Kidney (tissue), 22 donors: ENCODE measurements at places on chromosomes 5 and 9. TPM values are rescaled to one million over a fixed set of nuclear protein-coding genes. Genes with fewer than 3 reads are reported as not detected.

DNA sequence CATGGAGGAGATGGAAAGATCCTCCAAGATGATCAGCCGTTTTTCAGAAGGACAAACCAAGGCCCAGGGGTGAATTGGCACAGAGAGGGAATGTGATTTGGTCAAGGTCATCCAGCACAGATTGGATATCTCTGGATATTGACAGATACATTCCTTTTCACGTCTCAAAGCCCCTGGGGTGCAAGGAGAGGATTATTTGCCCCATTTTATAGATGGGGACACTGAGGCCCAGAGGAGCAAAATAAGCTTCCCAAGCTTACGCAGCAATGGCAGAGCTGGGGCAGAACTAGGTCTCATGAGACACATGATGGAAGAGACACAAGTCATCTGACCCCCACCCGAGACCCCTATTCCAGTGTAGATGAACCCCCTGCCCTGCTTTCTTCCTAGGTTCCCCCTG, 895 bp upstream of the PDGFRB start:
- H3K4me1 ChIP-seq, result peaks cover 12% of the 10 kb centered on the region
- DNase-seq, result no peak
- peak overlapping the region; percentile 65 for H3K4me3 ChIP-seq
- H3K27ac ChIP-seq, result peak overlapping the region; percentile 54
- no peaks in the 10 kb centered on the region for H3K27me3 ChIP-seq

DNA sequence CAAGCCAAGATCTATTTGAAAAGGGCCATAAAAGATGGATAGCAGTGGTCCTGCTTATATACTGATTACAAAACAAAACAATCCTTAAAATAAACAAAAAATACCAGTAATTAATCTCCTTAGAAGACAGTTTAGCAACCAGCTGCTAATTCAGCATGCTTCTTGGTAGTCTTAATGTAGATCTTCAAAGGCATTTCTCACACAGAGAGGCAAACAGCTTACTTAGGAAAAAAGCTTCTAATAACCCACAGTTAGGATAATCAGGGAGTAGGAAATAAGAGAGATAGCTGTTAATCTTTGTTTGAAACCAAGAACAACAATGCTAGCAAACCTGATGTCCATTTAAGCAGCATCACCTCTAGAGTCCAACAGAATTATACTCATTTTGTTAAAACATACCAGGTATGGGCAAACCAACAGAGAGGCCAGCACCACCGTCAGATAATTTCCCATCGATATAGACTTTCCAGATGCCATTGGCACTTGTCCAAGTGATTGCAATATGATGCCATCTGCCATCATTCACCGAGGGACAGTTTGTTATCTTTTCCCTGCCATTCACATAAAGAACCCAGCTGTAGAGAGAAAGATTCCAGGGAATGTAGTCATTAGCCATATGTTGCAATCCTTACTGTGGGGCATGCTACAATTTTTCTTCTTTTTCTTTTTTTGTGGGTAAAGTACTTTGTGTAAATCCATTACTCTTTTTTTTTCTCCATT, 105.6 kb upstream of the TXNDC8 start:
- H3K27me3 ChIP-seq, result no peaks in the 10 kb centered on the region
- no peak overlapping the region for H3K4me3 ChIP-seq
- DNase-seq, result no peak

- DNase-seq, result no peak
- no peaks in the 10 kb centered on the region for H3K36me3 ChIP-seq
- no peaks in the 10 kb centered on the region for H3K27me3 ChIP-seq
- no peak overlapping the region for H3K4me3 ChIP-seq
These were observed 371.8 kb upstream of the PTGER4 start for GRCh38 chr5:40307920-40308319.

DNA sequence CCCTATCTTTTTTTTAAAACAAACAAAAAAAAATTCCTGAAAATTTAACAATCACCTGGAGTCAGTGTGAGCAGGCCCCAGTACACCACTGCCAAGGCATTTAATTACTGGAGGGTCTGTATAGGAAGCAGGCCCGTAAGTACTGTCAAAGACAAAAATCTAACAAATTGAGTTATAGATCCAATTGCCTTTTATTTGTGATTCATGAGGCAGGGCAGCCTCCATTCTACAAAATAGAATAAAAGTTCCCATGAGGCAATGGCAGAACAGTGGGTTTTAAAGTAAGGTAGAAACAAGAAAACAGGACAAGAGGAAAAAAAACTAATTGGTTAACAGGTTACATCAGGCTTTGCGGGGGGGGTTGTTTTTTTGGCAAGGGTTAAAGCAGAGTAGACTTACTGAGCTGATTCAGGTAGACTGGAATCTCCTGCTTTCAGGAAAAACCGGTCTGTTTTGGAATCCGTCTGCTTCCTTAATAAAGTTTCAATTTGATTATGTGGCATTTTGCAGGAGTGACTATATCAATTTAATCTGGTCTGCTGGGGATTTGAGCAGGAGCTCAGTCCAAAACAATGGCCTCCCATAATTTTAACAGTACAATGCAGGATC, 48.9 kb downstream of the AUH start:
- no peak overlapping the region for H3K4me3 ChIP-seq
- no peaks in the 10 kb centered on the region for H3K36me3 ChIP-seq
- H3K4me1 ChIP-seq, result no peaks in the 10 kb centered on the region
- no peak overlapping the region for H3K27ac ChIP-seq
- H3K27me3 ChIP-seq, result no peaks in the 10 kb centered on the region

- no peaks in the 10 kb centered on the region for H3K27me3 ChIP-seq
- DNase-seq, result no peak
- H3K4me3 ChIP-seq, result no peak overlapping the region
- H3K4me1 ChIP-seq, result peaks cover 4% of the 10 kb centered on the region
- no peak overlapping the region for H3K27ac ChIP-seq
- H3K36me3 ChIP-seq, result peaks cover 2% of the 10 kb centered on the region
These were observed 11.9 kb downstream of the UHRF2 start for GRCh38 chr9:6424940-6425339.

- no peak overlapping the region for H3K4me3 ChIP-seq
- no peaks in the 10 kb centered on the region for H3K4me1 ChIP-seq
- no peaks in the 10 kb centered on the region for H3K27me3 ChIP-seq
- H3K27ac ChIP-seq, result no peak overlapping the region
- DNase-seq, result no peak
These were observed 4.4 kb upstream of the FAM13B start for GRCh38 chr5:138037271-138037670.

DNA sequence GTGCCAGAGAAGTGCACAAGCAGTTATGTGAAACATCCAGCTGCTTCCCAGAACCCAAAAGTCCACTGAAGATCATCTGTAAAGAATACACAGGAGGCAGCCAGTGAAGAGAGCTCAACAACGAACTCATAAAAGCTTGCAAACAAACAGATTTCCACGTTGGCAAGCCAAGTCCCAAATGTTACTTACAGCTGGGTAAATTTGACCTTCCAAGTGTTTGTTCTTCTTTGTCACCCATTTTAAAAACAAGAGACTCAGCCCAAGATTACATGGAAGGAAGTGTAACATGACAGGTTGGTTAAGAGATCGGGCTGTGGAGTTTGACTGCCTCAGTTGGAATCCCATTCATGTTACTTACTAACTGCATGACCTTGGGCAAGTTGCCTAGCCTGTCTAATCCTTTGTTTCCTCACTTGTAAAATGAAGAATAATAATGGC, 174.9 kb upstream of the PAPPA start:
- no peak for DNase-seq
- no peaks in the 10 kb centered on the region for H3K36me3 ChIP-seq
- no peaks in the 10 kb centered on the region for H3K27me3 ChIP-seq
- no peaks in the 10 kb centered on the region for H3K4me1 ChIP-seq
- H3K4me3 ChIP-seq, result no peak overlapping the region

Gene ENTPD2
- 9.3 TPM for total RNA-seq

Gene OR1Q1
- not detected for total RNA-seq
